ENCODE measurements at places on chromosomes 7 and 10.
A peak's percentile ranks its signal among the peaks of the same experiment; 100 is the strongest.

GRCh38 chr10:13830385-13830784 lies 243.6 kb downstream of the PRPF18 start:
- DNase-seq: no peak

DNA sequence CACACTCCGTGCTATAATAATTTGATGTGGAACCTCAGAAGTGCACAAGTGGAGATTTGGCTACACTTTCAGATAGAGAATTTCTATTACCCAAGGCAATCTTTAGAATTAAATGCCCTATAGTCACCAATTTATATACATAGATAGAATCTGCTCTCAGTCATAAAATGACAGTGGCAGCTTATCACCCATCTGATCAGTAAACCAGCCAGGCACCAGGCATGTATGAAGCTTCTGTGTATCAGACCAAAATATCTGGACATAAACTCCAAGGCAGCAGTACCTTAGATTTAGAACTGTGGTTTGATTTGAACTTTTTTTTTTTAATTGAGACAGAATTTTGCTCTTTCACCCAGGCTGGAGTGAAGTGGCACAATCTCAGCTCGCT lies 180.9 kb downstream of the IPMK start:
- no peak for DNase-seq

- DNase-seq: no peak
Measured at GRCh38 chr10:102779680-102780526, 36.2 kb downstream of the WBP1L start.

DNA sequence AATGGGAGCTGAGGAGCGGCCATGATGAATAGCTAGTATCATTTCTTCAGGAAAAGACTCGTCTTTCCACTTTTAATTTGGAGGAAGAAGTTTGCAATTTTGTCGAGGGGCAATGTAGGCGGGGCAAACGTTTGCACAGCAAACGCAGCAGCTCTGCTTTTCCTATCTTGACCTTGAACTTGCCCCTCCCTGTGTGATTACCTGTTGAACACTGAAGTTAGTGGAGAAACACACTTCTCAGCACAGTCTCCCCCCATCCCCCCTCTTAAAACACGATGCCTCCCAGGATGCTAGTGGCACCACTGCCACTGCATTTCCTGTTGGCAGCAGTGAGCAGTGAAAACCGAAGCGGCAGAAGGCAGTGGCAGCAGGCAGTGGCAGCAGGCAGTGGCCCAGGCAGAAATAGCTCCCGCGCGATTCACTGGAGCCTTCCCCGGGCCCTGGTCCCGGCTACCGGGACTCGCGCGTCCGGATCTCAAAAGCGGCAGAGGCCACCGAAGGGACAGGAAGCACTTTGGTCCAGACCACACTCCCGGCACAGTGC lies at the start of gene EPDR1:
EPDR1 (plus strand) TSS at position 336 of the 544 bp plus-strand sequence. CDS start 300 bp downstream, outside the sequence.
- peak; percentile 31 for DNase-seq

- DNase-seq: no peak
Measured at GRCh38 chr10:79346012-79346340, 1.3 kb upstream of the PPIF start.

DNA sequence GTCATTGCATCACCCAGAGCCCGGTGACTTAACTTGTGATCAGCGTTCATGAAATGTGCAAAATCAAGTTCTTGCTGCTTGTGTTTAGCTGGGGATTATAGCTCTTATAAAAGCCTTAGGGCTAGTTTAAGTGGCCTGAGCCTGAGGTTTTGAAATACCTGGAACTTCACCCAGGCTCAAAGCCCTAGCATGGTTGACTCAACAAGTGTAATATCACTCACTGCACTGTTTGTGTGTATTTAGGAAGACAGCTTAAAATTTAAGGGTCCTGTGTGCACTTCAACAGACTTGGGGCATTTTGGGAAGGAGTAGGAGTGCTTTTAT lies 489.5 kb downstream of the GATA3 start:
- DNase-seq: no peak

- no peak for DNase-seq
Measured at GRCh38 chr7:97001221-97001620, 4.1 kb upstream of the DLX6 start.

- DNase-seq: no peak
Measured at GRCh38 chr10:48406204-48406603, 99.7 kb downstream of the MAPK8 start.

DNA sequence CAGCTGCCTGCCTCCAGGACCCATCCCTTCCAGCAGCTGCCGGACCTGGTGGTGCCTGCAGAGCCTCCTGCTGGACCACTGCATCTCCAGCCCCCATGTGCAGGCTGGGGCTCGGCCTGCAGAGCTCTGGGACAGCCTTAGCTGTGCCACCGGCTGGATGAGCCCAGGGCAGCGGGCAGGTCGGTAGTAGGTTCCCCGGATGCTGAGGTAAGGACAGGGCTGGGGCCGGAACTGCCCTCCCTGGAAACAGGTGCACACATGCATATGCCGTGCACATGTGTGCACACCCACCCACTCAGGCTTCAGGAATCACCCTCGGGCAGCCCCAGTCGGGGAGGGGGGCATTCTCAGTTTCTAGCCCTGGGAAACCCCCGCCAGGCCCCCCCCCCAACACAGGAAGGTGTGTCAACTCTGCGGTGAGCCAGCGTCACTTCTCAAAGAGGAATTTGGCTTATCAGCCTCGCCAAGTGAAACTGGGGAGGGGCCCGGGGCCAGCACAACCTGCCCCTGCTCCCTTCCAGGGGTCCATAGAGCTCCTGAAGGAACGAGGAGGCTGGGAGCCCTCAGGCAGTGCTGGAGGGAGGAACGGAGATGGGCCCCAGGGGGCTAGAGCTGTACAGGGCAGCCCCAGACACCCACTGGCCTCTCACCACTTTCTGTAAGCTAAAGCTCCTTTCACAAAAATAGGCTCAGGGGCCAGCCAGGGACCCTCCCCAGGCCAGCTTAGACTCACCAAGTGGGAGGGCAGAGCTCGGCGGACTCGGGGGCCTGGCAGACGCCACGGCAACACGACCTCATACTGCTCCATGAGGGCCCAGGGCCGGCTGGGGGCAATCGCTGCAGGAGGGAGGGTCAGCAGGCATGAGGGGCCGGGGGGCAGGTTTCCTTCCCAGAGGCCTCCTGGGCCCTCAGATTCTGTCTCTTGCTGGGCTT lies 1.7 kb downstream of the ADAM8 start:
- no peak for DNase-seq

GRCh38 chr10:3398825-3399646 lies 226.5 kb upstream of the PITRM1 start:
- no peak for DNase-seq

- DNase-seq: no peak
Measured at GRCh38 chr7:105205592-105206237, 183.0 kb downstream of the SRPK2 start.

DNA sequence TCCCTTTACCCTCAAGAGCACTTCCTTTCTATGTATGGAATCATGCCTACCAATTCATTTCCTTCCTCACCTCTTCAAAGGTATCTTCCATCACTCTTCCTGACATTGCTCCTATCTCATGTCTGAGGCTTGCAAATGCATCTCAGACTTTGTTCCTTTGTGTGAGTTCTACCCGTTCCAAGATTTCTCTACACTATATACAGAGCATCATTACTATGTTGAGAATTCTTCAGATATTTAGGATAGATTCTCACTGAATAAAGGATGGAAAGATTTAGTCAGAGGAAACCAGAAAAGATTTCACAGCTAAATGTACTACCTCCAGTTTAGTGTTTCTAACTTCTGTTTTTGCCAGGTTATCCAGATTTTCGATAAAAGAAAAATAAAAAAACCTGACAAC lies 462.7 kb downstream of the PHTF2 start:
- no peak for DNase-seq

GRCh38 chr10:60413306-60414012 lies 23.8 kb upstream of the ANK3 start:
- DNase-seq: no peak

- no peak for DNase-seq
Measured at GRCh38 chr10:8369666-8370065, 315.2 kb downstream of the GATA3 start.

DNA sequence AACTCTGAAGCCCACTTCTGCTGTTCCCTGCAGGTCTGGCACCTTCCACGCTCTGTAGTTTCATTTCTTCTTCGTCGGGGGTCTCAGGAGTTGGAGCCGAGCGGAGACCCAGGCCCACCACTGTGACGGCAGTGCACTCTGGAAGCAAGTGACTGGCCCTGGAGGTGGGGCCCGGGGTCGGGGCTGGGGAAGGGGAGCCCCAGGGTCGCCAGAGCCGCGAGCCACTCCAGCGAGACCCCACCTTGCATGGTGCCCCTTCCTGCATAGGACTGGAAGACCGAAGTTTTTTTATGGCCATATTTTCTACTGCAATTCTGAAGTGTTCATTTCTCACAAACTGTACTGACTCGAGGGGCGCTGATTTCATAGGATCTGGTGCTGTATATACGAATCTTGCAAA lies 172.8 kb downstream of the CCDC3 start:
- DNase-seq: no peak

DNA sequence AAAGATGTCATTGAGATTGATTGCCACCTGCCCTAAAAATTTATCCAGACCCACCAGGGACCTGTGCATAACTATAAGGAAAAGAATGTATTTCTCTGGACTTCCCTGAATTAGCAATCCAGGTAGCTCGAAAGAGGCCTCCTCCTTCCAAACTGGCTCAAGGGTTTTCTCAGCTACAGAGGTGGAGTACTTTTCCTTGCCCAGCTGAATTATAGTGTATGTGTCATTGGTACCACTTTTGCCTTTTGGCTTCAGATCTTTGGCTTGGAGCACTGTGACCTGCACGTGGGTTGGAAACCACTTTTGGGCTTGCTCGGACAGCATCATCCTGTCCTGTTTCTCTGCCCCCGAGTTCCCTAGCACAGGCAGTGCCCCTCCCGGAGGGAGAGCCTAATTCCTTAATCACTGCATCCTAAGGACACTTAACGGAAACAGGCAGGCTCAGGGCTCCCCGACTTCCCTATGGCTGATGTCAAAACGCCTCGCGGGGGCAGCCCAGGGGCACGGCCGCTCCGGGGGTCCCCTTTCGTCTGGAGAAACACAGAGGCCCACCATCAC lies 825 bp downstream of the RAB11FIP2 start:
- DNase-seq: peak; percentile 51

DNA sequence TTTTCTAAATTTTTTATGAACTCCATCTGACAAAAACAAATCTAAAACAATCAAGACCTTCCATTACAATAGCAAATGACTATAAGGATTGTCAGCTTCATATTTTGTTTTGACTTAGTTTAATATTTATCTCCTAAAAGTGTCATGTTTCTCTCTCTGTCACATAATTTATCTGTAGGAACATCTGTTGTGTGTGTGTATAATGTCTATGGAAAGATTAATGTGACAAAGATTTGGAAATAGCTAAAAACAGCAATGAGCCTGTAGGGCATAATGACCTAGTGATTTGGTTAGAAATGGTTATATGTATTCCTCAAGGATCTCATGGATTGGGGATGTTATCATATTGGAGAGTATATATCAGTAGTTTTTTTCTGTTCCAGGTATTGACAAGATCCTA lies 69.6 kb upstream of the MDFIC start:
- DNase-seq: no peak

DNA sequence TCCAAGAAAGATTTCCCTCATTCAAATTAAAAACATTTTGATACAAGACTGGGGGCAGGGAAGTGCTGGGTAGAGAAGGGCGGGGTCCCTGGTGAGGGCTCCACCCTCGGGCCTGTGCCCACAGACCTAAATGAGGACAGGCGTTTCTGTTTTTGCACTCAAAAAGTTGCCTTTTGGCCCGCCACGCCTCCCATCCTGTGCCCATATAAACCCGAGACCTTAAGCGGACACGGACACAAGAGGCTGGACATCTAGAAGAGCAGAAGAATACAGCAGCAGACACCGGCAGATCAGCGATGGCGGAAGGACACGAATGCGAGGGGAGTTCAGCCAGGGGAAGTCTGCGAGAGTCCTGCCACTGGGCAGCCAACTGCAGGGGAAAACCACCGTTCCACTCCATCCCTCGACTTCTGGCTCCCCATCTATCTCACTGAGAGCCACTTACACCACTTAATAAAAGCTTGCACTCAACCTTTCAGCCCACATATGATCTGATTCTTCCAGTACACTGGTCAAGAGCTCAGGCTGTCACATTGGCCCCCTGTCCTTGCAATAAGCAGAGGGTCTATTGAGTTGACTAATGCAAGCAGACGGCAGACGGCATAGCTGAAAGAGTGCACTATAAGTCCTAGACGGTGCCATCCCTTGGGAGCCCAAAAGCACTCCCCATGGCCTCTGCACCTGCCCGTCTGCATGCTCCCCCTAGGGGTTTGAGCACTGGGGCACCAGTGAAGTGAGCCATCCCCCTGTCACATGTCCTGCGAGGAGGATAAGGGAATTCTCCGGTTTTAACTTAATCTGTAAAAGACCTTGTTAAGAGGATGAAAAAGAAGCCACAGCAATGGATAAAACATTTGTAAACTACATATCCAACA lies 181.8 kb upstream of the PRSS1 start:
- DNase-seq: no peak

DNA sequence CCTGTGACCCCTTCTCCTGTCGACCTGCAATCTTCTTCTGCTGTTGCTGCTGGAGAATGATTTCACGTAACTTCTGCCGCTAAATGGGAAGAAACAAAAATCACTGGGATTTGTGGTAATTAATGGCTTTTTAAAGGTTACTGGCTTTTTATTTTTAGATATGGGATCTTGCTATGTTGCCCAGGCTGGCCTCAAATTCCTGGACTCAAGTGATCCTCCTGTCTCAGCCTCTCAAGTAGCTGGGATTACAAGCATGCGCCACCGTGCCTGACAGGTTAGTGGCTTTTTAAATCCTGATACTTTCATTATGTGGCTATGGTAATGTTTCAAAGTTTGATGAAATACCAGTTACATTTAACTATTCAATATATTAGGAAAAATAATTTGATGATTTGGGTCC lies 154.6 kb downstream of the GALNT11 start:
- no peak for DNase-seq

- DNase-seq: no peak
Measured at GRCh38 chr7:80819503-80819902, 99.3 kb downstream of the SEMA3C start.

GRCh38 chr7:5445981-5446594 lies 22.5 kb upstream of the TNRC18 start:
- DNase-seq: no peak

GRCh38 chr7:105830405-105831301 lies 45.7 kb downstream of the ATXN7L1 start:
- DNase-seq: no peak

DNA sequence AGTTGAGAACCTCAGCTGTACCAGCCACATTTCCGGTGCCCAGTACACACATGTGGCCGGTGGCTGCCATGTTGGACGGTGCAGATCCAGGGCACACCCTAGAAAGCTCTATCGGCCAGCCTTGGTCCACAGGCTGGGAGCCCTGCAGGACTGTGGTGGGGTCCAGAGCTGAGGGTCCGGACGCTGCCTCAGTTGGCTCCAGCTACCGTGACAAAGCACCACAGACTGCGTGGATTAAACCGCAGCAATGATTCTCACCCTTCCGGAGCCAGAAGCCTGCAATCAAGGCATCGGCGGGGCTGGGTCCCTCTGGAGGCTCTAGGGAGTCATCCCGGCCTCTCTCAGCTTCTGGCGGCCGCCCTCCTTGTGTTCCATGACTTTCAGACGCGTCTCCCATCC lies 50.1 kb downstream of the PDGFA start:
- peak; percentile 32 for DNase-seq

GRCh38 chr7:83704564-83704963 lies 55.6 kb upstream of the SEMA3E start:
- DNase-seq: no peak

All from mesothelial cell of epicardium (in vitro differentiated cells).